Nephron progenitor cell (in vitro differentiated cells): ENCODE measurements at places on chromosomes 2 and 18.
A peak's percentile ranks its signal among the peaks of the same experiment; 100 is the strongest.

DNA sequence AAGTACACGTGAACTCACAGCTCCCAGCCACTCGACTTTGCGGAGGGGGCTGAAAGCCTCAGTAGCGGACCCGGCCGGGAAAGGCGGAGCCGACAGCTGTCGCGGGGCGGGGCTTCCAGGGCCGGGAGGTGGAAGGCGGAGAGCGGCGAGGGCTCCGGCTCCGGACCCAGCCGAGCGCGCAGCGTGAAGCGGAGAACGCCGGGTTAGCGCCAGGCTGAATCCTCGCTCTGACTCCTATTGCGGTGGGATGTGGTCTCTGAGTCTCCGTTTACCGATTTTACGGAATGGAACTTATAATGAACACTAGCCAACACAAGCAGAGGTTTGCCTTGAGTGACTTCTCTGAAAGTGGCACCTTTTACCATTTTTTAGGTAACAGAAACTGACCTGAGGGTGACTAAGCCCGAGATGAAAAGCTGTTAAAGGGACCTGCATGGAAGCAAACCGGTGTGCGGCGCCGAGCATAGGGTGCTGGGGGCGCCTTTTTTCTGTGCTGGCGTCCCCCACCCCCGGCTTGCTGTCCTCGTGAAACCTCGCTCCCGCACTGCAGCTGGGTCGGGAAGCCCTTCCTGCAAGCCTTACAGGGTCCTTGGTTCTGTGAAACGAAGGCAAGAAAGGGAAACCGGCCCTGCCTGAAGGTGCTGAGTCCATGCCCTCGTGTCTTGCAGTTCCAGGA is 72.9 kb downstream of the EN1 start:
- peak; percentile 88 for DNase-seq

DNA sequence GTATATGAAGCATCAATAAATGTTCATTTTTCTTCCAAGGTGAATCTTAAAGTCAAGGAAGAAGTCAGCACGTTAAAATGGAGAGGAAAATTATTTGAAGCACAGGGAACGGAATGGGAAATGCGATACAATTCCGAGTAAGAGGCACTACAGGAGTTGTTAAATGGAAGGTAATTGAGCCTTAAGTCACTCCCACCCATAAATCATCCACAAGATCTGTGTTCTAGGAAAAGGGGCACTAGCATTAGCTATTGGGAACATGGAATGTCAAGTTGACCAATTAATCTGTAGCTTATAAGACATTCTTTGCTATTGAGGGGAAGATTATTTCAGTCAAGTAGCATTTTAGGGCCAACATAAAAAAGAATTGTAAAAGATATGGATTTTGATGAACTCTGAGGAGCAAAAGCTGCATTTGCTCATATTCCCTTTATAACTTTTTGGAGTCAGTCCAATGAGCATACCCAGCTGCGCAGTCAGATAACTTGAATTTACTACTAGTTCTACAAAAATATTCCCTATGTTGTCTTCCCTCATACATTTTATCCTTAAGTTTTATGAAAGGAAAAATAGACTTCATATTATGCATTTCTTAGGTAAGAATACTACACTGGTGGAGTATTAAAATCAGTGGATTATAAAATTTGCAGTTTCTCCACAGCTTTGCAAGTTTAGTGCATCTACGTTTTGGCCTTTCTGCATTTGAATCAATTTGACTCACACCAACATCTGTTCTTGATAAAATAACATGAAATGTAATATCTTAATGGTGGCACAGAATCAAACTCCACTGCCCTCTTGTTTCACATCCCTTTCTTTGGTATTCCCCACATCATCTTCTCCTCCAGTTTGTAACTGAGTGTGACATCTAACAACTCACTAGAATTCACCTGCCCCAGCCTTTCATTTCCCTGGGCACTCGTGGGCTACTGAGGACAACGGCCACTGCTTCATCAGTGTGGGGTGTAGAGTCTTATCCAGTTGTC is 95.6 kb downstream of the SP3 start:
- no peak for DNase-seq

GRCh38 chr2:96265349-96265839 is 403 bp downstream of the TMEM127 start:
- peak; percentile 65 for DNase-seq

DNA sequence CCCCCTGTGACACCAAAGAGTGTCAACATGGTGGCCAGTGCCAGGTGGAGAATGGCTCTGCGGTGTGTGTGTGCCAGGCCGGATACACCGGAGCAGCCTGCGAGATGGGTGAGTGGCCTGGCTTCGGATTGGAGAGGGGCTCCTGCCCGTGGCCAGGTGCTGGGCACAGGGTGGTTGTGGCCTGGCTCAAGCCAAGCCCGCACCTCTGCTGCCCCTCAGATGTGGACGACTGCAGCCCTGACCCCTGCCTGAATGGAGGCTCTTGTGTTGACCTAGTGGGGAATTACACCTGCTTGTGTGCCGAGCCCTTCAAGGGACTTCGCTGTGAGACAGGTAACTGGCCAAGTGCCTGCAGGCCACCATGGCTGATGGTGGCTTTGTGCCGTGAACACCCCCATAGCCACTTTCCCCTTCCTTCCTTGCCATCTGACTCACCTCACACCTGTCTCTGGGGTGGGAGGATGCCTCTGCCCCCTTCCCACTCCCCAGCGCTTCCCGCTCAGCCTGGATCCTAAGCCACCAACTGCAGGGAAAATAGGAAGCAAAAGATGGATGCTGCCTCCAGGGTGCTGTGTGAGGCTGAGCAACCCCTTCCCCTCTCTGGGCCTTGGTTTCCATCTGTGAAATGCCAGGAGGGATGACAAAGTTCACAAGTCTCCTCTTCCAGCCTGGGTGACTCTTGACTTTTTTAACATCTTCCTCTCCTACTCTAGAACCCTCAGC is 41.8 kb downstream of the SNED1 start:
- DNase-seq, result no peak

DNA sequence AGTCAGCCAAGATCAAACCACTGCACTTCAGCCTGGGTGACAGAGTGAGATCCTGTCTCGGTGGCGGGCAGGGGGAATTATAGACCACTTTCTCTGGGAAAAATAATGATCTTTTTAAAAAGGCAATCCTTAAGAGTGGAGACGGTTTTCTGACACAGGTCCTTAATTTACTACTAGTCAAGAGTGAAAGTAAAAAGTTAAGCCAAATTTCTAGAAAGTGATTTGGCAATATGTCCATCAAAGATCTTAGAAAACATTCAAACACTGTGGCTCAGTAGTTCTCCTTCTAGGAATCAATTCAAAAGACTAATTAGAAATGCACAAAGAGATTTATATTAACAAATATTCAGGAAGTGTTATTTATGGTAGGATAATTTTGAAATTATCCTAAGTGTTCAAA is 148.5 kb upstream of the DNMT3A start:
- DNase-seq, result no peak

DNA sequence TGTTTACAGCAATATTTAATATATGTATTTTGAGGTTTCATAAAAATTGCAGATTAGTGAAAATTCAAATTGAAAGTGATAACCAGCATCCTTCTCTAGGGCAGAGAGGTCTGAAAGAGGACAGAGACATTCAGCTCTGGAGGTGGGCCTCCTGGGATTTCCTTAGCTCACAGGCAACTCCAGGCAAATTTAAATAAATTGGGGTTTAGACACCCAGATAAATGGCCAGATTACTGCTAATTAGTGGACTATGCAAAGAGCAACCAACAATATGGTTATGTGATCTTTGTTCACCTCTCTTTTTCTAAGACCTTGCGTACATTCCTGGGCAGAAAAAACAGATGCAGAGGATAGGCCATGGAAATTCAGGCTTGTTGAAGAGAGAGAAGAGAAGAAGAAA is 1282.8 kb upstream of the ACVR2A start:
- DNase-seq, result no peak

- no peak for DNase-seq
Measured at GRCh38 chr2:43579275-43579981, 16.4 kb downstream of the THADA start.

GRCh38 chr2:14752295-14752694 is 119.8 kb downstream of the LRATD1 start:
- no peak for DNase-seq

DNA sequence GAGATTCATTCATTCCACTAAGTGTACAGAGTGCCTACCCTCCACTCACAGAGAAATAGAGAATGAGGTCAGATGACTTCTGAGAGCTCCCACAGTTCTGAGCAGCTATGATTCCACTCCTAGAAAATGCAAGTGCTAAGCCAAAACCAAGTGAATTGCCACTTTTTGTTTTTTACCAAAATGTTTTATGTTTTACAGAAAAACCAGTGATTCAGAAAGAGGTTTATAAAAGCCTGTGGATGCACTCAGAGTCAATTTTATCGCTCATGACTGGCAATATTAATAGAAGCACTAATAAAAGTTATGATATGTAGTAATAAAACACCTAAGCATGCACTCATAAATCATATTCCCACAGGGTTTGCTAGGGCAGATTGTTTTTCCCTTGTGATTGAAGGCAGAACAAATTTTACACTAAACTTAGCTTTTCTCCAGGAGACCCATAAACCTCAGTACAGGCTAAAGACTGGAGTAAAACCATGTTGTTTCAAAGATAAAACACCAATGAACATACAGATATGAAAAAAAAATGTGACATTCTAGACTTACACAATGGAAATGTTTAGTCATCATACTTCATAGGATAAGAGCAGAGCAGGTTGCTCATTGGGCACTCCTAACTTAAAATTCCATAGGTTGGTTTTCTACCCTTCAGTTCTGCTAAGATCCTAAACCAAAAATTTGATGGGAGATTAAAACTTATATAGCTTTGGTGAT is 67.5 kb downstream of the PDK1 start:
- no peak for DNase-seq

GRCh38 chr2:207662203-207662602 is 37.0 kb upstream of the METTL21A start:
- no peak for DNase-seq

GRCh38 chr2:118464546-118465265 is 376.4 kb downstream of the INSIG2 start:
- DNase-seq, result no peak
